ENCODE measurements at places on chromosomes 7 and 10.

- DNase-seq: no peak
Measured at GRCh38 chr10:24685958-24686540, 37.6 kb downstream of the ARHGAP21 start.

DNA sequence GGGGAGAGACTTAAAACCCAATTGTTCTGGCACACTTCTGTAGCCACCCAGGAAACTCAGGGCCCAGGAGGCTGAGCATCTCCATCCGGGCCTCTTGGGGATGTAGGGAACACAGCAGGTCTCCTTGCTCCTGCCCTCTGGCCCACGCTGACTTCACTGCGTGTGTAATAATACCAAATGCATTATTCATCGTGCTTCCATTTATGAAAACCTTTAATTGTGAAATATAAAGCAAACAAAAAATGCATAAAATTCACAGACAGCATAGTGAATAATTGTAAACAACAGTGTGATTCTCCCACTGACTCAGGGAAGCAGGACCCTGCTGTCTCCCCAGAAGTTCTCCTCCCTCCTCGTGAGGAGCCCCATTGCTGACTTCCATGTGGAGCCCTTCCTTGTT lies 70.3 kb upstream of the SHH start:
- DNase-seq: no peak

GRCh38 chr7:96183163-96183670 lies 138.7 kb downstream of the SLC25A13 start:
- no peak for DNase-seq

GRCh38 chr10:121662945-121663917 lies 65.0 kb upstream of the FGFR2 start:
- DNase-seq: no peak

GRCh38 chr10:96414303-96414702 lies 55.5 kb upstream of the OPALIN start:
- no peak for DNase-seq

DNA sequence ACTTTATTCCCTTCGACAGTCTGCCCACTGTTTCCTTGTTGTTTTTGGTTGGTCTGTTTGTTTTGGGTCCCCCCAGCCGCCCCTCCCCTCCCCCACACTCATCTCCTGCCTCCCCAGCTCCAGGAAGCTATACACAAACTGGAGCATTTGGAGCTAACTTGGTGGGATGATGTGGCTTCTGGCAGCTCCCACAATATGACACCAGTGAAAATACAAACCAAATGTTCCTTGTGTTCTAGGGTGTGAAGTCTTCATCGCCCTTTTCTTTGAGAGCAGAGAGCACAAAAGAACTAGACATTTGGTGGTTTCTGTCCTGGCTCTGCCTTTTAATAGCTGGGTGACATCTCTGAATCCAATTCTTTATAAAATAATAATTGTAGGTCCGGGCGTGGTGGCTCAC lies 33.8 kb downstream of the CREB5 start:
- no peak for DNase-seq

DNA sequence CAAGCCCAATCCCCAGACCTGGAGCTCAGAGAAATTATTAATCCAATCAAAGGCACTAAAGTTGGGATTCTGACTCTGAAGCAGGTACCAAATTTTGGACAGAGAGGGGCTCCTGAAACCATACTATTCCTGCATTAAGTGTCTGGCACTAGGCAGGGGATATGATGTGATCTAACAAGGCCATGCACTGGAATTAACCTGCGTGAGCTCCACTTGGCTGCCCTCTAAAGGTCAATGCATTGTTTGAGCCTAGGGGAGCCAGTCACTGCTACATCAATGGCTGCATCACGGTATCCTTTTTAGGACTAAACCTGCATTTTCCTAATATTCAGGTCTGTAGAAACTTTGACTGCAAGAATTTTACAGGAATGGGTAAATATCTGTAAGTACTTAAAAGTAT lies 42.1 kb downstream of the ST8SIA6 start:
- DNase-seq: peak; percentile 12

GRCh38 chr10:132266594-132267161 lies 41.1 kb downstream of the STK32C start:
- DNase-seq: no peak

Data from Calu3 (cell line).